Memory B cell (primary cell): ENCODE measurements at places on chromosomes 11 and 22.

DNA sequence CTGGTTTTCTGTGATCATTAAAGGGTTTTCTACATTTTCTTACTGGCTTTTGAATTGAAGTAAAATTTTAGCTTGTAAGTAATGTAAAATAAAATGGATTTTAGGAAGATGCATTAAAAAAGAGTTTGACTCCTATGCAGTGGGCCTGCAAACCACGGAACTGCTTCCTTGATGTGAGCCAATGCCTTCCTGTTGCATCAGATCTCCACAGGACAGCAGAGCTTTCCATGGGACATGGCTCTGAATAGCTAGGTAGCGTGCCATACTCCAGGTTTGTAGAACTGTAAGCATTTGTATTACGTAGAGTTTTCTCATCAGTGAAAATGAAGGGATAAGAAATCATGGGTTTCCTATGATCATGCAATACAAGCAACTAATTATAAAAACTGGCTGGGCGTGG lies 133.4 kb downstream of the SWAP70 start:
- no peak for DNase-seq

GRCh38 chr11:120229451-120230424 lies 10.2 kb upstream of the POU2F3 start:
- no peak for DNase-seq

DNA sequence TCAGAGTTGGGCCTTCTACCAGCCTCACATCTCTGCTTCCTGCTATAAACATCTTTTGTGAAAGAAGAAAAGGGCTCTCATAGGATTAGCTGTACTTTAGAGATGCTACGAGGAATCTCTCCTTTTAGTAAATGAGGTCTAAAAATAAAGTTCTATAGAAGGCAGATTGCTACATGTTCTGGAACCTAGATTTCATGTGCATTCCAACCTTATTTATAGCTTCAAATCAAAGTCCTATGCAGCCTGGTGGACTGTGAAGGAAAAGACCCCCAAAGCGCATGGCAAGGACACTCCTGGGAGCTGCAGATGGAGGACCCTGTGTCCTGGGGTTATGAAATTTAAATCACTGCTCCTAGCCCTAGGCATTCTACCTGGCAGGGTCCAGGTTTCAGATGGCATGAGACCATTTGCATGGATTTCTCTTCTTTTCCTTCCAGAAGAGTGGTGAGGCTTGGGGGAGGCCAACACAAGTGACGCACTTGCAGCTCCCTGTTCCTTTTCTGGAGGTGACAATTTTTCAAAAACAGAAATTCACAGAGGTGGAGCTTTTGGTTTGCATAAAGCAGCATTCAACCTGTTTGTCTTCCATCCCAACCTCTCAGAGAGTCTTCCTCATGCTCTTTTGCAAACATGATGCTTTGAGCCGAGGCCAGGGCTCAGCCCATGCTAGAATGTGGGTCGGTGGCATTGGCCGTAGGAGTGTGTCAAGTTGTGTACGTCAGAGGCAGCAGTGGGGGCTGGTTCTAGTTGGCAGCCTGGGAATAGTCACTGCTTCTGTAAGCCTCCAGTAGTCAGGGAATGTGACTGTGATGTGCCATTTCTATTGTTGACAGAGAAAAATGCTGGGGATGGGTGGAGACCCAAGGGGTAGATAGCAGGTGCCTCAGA lies 6.3 kb downstream of the CRY2 start:
- no peak for DNase-seq

DNA sequence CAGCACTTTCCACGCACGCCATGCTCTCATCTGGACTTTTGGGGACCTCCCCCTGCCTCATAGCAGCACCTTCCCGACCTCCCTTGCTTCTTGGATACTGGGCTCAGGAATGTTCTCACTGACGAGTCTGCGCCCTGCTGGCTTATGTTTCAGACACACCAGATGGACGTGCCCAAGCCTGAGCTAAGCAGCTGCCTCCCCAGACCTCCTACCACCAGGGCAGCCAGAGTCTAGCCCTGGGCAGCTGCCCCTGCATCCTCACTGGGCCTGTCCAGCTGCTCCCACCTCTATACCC lies 13.2 kb upstream of the RGL4 start:
- no peak for DNase-seq

DNA sequence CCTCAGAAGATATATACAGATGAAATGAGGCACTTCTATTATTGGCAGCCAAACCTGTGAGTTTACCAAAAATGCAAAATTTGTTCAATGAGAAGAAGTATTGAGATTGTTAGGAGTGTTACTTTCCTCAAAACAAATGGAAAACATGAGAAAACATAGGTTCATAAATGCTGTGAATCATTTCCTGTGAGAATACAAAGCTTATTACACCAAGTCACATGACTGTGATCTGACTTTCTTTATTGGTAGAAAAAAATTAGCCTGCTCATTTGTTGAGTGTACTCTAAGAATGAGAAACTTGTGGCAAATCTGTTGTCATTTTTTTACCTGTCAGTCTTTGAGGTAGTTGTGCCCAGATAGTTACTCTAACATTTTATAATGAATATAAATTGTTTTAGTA lies 215.1 kb downstream of the TMEM135 start:
- no peak for DNase-seq

- peak; percentile 60 for DNase-seq
Measured at GRCh38 chr11:60378354-60378753, at the start of gene MS4A7. TSS of gene MS4A7 (plus strand) at chr11:60378532. CDS start at chr11:60383142, 4,610 bp downstream.

DNA sequence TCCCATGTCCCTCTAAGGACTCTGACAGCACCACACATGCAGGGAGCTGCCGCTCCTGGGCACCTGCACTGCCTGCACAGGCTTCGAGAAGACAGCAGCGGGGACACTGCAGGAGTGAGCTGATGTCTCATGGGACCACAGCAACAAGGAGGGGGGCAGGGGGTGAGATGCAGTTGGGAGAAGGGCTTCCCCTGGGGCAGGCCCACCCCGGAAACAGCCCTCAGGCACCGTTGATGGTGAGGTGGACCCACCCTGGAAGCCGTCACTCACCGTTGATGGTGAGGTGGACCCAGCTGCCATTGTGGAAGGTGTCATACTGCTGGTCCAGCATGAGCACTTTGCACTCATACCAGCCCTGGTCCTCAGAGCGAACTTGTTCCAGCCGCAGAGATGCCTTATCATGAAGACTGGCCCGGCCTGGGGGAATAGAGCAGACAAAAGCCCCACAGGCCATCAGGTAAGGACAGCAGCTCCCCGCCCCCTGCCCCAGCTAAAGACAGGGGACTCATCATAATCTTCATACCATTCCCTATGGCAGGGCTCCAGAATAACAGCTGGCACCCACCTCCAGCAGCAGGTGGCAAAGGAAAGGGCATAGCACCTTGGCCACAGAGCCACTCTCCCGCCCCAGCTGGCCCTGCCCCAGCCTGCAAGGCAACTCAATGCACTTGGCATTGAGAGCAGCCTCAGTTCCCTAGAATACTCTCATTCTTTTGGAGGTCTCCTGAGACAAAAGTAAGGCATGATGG lies 12.6 kb downstream of the IGSF9B start:
- DNase-seq, result no peak

DNA sequence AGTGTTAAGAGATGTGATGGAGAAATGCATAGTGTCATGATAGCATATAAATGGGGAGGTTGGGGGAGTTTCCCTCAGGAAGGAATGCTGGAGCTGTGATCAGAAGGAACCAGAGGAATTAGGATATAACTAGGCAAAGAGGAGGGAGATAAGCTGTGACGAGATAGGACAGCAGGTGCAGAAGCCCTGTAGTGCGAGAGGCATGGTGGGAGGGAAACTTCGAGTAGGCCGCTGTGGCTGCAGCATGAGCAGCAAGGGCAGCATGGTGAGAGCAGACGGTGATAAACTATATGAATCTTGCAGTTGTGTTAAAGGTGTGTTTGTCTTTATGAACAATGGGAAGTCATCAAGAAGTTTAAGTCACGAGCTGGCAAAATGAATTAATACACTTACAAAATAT lies 109.9 kb downstream of the EMSY start:
- DNase-seq, result no peak

DNA sequence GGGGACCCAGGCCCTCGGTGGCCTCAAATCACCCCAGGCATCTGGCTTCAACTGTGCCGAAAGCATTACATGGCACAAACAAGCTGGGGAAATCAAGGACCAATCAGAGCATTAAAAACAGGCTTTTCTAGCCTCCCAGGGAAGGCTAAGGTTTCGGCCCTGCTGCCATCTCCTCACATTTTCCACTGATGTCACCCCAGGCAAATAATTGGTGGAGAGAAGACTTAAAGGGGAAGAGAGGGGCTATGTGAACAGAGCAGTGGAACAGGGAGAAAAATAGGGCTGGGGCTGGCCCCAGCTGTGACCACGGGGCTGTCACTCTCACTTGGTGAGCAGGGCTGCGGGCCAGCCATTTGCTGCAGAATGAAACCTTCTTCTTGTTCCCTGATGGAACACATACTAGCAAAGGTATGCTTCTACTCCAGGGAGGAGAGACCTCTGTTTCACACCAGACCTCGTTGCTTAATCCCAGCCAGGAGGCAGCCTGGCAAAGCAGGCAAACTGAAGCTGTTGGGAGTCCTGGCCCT lies 581.3 kb downstream of the SOX6 start:
- DNase-seq, result no peak

DNA sequence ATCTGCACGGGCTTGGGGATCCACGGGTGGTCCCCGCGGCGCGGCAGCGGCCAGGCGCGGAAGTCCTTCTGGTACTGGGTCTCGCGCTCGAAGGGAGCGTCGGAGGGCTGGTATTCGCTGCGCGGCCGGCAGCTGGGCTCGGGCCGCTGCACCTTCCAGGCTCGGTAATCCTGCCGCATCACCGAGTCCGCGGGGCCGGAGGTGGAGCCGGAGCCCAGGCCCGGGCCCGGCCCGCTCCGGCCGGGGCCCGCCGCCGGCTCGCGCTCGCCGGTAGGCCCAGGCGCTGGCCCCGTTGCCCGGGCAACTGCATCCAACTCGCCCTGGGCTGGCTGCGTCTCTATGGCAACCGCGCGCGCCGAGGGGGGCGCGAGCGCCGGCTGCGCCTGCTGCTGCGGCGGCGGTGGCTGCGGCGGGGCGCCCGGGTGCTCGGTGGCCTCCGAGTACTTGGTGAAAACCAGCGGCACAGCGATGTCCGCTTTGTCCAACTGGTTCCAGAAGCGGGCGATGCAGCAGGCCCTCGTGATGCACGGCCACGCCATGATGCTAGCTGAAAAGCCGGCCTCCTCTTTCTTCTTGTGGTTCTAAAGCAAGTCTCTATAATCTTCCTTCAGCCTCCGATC lies 897 bp downstream of the MAP6 start:
- peak; percentile 35 for DNase-seq

DNA sequence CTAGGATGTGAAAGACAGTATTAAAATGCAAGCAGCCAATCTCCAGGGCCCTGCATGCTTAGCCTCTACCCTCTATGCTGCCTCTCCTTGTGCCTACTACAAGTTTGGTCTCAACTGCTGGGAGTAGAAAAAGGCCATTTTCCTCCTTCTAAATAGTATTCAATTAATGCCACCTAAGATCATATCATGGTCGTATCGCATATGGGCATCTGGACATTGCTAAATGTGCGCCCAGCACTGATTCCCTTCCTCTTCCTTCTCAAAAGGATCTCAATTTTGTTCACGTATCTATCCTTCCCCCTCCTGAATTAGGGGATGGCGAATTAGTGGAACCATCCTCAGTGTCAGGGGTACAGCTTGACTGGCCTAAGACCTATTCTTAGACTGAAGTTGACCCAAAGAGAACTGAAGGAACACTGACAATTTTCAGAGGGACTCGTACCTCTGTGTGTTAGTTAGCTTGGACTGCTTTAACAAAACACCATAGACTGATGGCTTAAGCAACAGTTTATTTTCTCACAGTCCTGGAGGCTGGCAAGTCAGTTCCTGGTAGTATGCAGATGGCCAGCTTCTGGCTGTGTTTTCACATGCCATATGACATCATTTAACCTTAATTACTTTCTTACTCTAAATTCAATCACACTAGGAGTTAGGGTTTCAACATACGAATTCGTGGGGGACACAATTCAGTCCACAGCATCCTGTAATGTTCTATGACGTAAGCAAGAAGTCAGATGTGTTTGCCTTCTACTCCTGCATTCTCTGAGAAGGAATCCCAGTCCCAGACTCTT lies 8.5 kb upstream of the NUP50 start:
- DNase-seq, result no peak

- no peak for DNase-seq
Measured at GRCh38 chr11:61332281-61332796, 566 bp downstream of the DDB1 start.

DNA sequence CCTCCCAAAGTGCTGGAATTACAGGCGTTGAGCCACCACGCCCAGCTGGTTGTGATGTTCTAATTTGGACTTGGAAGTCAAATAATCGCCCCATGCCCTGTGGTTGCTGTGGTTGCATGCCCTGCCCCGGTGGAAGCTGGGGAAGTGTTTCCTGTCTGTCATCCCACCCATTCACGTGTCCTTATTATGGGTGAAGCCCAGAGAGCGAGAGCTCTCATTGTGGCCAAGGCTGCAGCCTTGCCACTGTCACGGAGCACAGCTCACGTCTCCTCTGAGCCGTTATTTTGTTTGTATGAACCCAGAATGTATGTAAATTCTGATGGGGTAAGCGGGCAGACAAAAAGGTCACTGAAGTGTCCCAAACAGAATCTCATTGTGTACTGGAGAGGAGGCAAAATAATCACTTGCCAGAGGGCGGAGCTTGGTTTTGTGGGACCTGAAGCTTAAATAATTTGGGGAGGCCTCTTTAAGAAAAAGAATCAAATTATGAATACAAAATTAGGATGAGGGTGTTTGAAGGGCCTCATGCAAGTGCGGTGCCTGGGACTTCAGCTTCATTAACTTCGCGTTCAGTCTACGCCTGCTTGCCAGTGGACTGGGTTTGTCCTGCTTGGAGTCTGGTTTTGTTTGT lies 25.8 kb upstream of the TREH start:
- DNase-seq, result no peak

DNA sequence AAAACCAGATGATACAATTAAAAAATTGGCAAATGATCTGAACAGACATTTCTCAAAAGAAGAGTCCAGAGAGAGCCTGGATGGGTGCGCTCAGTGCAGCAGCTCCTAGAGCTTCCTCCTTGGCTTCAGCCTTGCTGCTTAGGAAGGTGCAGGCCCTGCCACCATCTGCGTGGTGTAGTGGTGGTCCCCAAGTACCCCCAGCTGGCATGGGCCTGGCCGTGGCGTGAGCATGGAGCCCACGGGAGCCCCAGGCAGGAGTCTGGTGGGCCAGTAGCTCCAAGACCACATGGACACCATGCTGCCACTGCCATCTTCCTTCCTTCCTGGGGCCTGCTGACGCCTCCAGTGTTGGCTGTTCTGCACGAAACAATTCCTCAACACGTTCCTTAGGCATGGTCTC lies 20.5 kb downstream of the THY1 start:
- no peak for DNase-seq

DNA sequence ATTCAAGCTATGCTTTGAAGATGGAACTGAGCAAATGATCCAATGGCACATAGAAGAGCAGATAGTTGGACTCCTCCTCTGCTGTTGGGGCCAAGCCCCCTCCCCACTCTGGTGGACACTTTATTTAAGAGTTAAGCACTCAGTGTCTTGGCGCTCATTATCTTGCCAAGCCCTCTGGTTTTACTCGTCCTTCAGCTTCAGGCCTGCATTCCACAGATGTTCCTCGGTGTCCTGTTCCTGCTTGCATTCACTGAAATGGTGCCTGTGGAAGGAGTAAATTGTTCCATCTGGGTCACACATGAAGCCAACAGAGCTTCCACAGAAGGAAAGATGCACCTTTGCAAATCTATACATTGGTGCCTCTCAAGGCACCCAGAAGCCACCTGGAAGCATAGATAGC lies 26.1 kb downstream of the MAML2 start:
- DNase-seq, result no peak
